ENCODE measurements at places on chromosomes 3 and 15.

GRCh38 chr3:100561459-100562158 lies 47.8 kb upstream of the ADGRG7 start:
- no peak for DNase-seq

GRCh38 chr15:66928784-66929183 lies 136.6 kb upstream of the SMAD3 start:
- no peak for DNase-seq

GRCh38 chr15:64636556-64636955 lies 138.8 kb downstream of the RBPMS2 start:
- no peak for DNase-seq

- no peak for DNase-seq
Measured at GRCh38 chr3:113222451-113223086, 11.2 kb downstream of the BOC start.

- DNase-seq, result no peak
Measured at GRCh38 chr3:102030661-102031060, 181.3 kb downstream of the NFKBIZ start.

- DNase-seq, result no peak
Measured at GRCh38 chr3:111012388-111013248, 59.0 kb upstream of the NECTIN3 start.

DNA sequence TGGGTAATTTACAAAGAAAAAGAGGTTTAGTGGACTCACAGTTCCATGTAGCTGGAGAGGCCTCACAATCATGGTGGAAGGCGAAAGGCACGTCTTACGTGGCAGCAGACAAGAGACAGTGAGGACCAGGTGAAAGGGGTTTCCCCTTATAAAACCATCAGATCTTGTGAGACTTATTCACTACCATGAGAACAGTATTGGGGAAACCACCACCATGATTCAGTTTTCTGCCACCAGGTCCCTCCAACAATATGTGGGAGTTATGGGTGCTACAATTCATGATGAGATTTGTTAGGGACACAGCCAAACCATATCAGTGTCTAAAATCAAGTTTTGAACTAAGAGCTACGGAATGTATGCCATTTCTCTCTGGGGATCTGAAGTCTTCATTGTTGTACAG lies 354.8 kb upstream of the C2CD4B start:
- no peak for DNase-seq

GRCh38 chr3:184289426-184289938 lies 9.6 kb upstream of the PSMD2 start:
- no peak for DNase-seq

DNA sequence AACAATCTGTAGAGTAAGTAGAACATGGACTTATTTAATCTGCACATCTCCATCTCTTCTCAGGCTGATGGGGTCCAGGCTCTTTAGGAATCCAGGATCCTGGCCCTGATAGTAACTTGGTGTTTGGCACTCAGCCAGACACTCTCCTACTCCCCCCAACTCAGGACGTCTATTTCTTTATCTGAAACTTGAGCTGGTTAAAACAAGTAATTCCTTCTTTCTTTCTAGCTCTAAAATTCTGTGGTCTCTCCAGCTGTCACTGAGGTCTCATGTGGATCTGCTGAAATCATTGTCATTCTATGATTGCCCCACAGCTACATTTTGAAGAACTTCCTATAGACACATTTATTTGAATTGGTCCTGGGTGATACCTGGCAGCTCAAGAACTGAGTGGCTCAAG lies 59.0 kb downstream of the TP63 start:
- DNase-seq, result no peak

GRCh38 chr3:62229908-62230307 lies 143.4 kb downstream of the FEZF2 start:
- DNase-seq, result no peak

DNA sequence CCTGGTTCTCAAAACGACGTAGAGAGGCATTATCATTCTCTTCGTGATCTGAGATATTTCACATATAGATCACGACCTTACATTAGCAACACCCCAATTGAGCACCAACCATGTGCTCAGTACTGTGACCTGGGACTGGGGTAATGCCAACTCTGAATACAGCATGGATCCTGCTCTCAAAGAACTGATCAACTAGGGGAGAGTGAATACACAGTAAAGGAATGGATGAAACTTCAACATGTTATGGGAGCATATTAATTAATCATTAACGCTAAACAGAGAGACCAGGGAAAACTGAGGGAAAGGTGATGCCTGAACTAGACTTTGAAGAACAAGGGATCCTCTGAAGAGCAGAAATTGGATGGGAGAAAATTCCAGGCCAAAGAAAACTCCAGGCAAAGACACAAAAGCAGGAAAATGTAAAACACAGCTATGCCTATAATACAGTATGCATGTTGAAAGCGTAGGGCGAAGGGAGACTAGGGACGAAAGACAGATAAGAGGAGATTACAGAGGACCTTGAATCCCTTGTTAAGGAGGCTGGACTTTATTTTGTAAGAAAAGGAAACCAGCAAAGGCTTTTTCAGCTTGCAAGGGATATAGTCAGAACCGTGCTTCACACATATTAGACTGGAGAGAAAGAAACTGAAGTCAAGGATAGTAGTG lies 105.7 kb downstream of the ANO10 start:
- no peak for DNase-seq

DNA sequence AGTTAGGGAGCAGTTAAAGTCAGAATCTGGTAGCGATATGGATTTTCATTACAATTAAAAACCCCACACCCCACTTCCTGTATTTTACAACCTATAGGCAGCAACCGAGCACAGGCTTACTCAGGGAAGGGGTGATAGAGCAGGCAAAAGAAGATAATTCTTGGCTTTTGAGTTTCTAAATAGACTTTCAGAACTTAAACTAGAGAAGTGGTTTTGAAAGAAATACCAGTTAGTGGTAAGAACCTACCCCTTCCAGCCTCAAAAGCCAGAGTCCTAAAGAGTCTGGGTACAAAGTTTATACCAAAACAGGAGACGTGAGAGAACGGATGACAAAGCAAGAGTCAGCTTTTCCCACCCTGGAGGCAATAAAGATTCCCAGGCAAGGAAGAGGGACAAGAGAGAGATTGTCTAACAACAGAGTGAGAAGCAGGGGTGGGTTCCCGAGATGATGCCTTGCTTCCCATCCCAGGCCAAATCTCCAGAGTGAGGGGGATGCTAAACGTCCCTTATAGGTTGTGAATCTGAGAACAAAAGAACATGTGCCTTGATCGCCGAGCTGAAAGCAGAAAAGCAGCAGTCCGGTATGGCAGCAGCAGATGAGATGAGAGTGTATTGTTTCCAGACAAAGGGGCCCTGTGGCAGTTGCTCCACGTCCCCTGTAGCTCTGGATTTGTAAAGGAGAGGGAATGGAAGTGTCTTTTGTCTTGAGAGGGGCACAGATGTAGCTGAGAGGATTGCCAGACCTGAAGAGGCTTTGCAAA lies 36.8 kb downstream of the KLHL6 start:
- DNase-seq, result no peak

- DNase-seq, result no peak
Measured at GRCh38 chr3:197327701-197328100, 29.3 kb upstream of the DLG1 start.

DNA sequence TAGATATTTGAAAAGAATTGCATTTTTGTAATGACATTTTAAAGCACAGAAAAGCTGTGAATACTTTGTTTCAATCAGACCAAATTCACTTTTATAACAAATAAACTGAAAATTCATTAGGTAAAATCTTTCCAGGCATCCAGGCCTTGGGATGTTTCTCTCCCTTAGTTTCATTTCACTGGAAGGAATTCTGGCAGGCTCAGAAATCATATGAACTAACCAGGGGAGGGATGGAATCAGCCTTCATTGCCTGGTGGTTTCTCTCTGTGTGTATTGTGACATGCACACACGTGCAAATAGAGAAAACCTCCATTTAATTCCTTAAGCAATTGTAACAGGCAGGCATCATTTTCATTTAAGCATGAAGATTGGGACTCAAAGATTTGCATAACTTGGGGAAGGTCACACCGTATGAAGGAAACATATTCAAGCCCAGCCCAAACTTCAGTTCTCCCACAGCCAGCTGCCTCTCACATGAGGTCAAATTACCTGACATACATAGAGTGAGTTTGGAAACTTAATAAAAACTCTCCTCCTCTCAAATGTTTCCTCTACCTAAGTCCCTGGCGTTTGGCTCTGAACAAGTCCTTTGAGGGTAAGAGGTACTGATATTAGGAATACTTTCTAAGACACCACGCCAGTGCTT lies 376.1 kb upstream of the MCTP2 start:
- DNase-seq, result no peak

GRCh38 chr15:26899658-26900057 lies 32.8 kb downstream of the GABRA5 start:
- DNase-seq, result no peak

GRCh38 chr3:173785004-173785403 lies 387.5 kb downstream of the NLGN1 start:
- no peak for DNase-seq

GRCh38 chr3:10783360-10784351 lies 32.4 kb upstream of the SLC6A11 start:
- no peak for DNase-seq

DNA sequence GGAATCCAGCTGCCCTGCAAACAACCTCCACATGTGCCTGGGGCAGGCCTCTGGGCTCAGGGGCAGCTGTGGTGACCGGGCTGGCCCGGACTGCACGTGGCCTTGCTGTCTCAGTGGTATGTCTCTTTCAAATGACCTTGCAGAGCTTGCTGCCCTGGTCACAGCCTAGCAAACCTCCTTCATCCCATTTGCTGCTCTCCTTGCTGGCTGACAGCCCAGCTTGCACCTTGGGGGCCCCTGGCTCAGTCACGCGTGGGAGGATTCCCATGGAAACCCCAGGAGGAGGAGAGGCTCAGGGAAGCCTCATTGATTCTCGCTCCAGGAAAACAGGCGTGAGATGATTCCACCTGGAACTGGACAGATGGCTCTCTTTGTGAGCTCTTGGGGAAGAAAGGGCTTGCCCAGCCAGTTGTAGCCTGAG lies 5.6 kb downstream of the SPSB4 start:
- DNase-seq, result no peak

DNA sequence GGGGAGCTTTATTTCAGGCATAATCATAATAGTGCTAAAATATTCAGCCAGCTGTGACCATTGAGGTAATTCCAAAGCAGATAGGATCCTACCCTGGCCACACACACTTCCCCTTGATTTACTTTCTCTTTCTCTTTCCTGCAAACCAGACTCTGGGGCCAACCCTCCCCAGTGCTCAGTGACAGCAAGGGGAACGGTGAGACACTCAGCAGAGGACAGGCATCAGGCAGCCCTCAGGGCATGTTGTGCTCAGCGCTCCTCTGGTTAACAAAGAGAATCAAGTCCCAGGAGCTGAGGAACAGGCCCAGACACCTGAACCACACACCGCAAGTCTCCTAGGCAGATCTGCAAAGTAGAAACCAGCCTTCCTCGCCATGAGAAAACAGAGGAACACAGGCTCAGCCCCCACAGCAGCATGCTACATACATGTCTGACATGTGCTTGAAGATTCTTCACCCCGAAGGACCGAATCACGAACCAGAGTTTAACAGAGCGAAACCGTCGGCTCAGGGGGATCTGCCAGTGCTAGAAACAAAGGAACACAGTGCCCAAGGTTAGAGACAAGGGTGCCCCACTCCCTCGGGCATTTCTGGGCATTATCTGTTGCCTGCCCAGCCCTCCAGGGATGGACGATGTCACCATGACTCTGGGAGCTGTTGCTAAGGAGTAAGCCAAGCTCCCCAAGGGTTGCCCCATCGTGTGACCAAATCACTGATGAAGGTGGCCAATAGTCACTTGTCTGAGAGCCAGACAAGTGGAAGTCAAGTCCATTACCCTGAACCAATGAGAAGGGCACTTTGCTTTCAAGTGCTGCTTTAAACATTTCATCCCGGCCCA lies 17.5 kb downstream of the HDC start:
- DNase-seq, result no peak

DNA sequence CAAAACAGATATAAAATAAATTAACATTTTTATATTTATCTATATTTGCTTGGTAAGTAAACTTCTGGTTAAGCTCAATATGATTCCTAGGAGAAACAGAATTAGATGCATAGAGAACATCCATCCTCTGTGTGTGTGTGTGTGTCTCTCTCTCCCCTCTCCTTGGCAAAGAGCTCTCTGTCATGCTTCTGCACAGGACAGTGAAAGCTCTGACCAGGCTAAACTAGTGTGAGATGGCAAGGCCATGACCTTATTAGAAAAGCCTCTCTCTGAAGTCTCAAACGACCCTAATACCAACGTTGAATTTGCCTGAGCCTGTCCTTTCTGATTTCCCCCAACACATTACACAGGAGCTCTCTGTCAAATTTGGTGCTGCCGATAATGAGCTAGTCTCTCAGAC lies 746.0 kb downstream of the VGLL3 start:
- no peak for DNase-seq

DNA sequence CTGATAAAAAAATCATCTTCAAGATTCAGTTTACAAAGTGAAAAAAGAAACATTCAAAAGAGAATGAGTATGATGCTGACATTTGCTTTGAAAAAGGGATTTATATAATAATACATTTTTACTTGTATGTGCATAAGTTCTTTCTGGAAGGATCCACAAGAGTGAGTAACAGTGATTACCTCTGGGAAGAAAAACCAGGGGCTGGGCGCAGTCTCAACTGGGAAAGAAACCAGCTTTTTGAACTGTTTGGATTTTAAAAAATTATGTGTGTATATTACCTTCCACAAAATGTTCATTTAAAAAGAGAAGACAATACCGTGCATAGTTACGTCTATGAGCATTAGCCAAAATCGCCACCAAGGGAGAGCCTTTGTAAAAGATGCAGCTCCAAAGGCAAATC lies 1.3 kb downstream of the CLEC3B start:
- DNase-seq, result no peak

- DNase-seq, result no peak
Measured at GRCh38 chr3:198088421-198088955, 128.5 kb downstream of the LMLN start.

All from GOT3 (cell line).